ENCODE measurements at places on chromosomes 3 and 15.

GRCh38 chr3:197424266-197424665 lies 125.9 kb upstream of the DLG1 start:
- DNase-seq: no peak

- DNase-seq: no peak
These were observed 94.1 kb upstream of the PRICKLE2 start for GRCh38 chr3:64319391-64319790.

GRCh38 chr3:173742491-173742890 lies 344.9 kb downstream of the NLGN1 start:
- no peak for DNase-seq

GRCh38 chr15:93505506-93505905 lies 416.5 kb upstream of the RGMA start:
- no peak for DNase-seq

- no peak for DNase-seq
These were observed 5.8 kb upstream of the PLA2G4D start for GRCh38 chr15:42100021-42100800.

DNA sequence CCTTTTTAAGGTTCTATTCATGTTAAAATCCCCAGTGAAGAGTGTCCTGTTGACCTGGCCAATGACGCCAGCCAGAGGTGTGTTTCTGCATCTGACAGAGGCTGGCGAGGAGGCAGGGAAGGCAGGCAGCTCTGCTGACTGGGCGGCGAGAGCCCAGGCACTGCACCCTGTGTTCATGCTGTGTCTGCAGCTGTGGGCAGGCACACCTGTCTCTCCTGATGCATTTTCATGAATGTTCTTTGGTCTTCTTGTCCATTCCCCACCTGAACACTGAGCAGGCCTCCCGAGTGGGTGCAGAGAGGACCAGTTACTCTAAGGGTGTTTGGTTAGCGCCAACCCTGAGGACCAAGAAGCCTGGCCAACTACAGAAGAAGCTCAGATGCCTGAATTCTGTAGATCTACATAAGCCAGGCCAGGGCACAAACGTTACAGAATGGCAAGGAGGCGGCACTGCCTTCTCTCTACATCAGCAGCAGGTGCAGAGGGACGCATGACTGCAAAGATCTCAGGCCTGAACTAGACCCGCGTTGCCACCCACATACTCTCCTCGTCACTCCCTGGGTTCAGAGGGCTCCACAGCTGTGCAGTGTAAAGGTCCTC lies 233.7 kb downstream of the OCA2 start:
- no peak for DNase-seq

Measured in NCI-H1417 treated with DMSO at 0.1 percent for 48 hours (cell line).